ENCODE measurements at places on chromosomes 7 and 10. TPM values are rescaled to one million over a fixed set of nuclear protein-coding genes. Genes with fewer than 3 reads are reported as not detected.
A peak's percentile ranks its signal among the peaks of the same experiment; 100 is the strongest.

The SMO gene
- polyA plus RNA-seq: 20.8 TPM

The ZNF783 gene
- polyA plus RNA-seq: 3.6 TPM

The CPN1 gene
- polyA plus RNA-seq: 0.43 TPM

The CYP3A4 gene
- polyA plus RNA-seq: 0.37 TPM

GRCh38 chr7:140876519-140877248 is 48.0 kb downstream of the BRAF start:
- no peak for DNase-seq

DNA sequence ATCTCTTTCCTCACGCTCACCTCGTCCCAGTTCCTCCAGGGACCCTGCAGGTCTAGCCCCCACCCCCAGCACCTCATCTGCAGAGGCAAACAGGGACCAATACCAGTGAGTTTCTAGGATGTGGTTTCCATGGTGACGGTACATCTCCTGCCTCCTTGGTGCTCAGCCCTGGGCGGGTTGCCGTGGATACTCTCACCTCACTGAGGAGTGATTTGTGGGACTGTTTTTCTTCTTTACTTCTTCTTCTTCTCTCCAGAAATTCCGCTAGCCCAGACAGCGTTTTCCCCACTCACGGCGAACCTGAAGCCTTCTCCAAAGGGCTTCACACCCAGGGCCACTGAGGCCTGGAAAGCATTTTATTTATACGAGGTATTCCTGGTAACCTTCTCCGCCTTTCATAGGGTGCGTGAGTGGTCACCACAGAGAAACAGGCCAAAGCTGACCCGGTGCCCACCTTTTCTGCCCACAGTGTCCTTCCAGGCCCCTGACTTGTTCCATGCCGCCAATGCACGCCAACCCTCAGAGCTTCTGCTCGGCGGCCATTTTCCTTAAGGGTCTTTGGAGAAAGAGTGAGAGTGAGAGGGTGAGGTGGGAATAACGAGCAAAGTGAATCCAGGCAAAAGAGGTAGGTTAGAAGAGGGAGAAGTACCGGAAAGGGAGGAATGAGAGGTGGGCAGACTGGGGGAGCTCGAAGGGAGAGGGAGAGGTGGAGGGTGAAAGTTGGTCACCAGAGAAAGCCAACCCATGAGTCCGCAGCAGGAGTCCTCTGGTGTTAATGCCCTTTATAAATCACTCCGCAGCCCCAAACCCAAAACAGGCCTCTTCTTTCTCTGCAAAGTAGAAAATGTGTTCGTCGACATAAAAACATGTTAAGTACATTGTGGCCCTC is 15.5 kb downstream of the FAM241B start:
- DNase-seq: peak; percentile 32

DNA sequence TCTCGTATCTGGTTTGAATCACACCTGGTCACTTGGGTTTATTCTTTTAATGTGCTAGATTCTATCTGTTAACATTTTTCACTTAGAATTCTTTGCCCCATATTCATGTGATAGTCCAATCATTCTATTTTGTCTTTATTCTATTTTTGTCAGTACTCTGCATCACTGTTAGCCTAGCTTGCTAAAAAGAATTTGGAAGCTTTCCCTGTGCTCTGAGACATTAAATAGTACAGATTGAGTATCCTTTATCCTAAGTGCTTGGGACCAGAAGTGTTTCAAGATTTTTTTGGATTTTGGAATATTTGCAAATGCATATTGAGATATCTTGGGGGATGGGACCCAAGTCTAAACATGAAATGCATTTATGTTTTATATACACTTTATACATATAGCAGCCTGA is 51.0 kb downstream of the RALA start:
- DNase-seq: no peak

- no peak for DNase-seq
Observed at GRCh38 chr10:25697412-25697811, 236.6 kb upstream of the MYO3A start.

GRCh38 chr10:101986624-101986971 is 69.4 kb downstream of the ARMH3 start:
- DNase-seq: no peak

DNA sequence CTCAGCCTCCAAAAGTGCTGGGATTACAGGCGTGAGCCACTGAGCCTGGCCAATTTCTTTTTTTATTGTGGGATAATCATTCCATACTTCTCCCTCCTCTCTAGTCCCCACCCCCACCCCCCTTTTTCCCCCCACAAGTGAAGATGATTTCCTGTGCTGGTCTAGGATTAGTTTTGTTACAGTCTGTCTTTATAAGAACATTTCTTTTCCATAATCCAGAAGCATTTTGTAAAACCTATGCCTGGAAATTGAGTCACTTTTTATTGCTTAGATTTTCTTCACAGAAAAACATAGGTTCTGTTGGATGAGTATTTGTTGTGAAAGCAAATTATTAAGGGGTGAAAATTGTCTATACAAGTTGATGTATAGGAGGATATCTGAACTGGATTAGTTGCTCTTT is 98.9 kb downstream of the KAT6B start:
- no peak for DNase-seq

GRCh38 chr7:48089046-48090003 is at the start of gene UPP1:
Gene UPP1, plus strand, starts transcription at chr7:48089265. Its CDS starts 5,519 bp downstream, at chr7:48094784.
- DNase-seq: peak; percentile 99

Measured in kidney (tissue), 22 donors.